Activated naive CD4-positive, alpha-beta T cell treated with anti-CD3 and anti-CD28 coated beads, Interleukin-2, amount 50 U/mL, for 72 hours (primary cell): ENCODE measurements at places on chromosomes 16 and 17. TPM values are rescaled to one million over a fixed set of nuclear protein-coding genes. Genes with fewer than 3 reads are reported as not detected.

The HOXB2 gene
- total RNA-seq: 21.7 TPM

The PRCD gene
- not detected for total RNA-seq

DNA sequence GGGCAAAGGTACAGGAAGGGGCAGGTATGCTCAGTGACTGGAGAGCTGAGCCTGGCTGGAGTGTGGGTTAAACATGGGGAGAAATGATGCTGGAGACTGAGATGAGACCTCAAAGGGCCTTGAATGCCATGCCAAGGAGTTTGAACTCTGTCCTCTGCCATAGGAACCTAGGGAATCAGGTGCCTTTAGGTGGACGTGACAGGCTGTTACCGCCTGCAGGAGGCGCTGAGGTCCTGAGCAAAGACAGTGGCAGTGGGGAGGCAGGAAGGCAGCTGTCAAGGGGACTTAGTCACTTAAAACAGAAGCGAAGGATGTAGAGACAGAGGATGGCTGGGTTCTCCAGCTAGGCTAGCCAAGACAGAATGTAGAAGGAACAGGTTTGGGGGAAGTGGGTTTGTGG lies 9.1 kb downstream of the PSMB3 start:
- peak; percentile 46 for DNase-seq

GRCh38 chr17:69346766-69347165 lies 19.8 kb upstream of the ABCA5 start:
- DNase-seq: no peak

The C17orf50 gene
- not detected for total RNA-seq

- no peak for DNase-seq
These were observed 214.1 kb downstream of the SEC14L1 start for GRCh38 chr17:77354670-77355455.

The OR4D1 gene
- 0.18 TPM for total RNA-seq

The SLC2A4 gene
- not detected for total RNA-seq

- peak; percentile 39 for DNase-seq
These were observed 19.2 kb upstream of the ABAT start for GRCh38 chr16:8655184-8655717.

The TMEM238L gene
- total RNA-seq: not detected

The SMTNL2 gene
- total RNA-seq: not detected

DNA sequence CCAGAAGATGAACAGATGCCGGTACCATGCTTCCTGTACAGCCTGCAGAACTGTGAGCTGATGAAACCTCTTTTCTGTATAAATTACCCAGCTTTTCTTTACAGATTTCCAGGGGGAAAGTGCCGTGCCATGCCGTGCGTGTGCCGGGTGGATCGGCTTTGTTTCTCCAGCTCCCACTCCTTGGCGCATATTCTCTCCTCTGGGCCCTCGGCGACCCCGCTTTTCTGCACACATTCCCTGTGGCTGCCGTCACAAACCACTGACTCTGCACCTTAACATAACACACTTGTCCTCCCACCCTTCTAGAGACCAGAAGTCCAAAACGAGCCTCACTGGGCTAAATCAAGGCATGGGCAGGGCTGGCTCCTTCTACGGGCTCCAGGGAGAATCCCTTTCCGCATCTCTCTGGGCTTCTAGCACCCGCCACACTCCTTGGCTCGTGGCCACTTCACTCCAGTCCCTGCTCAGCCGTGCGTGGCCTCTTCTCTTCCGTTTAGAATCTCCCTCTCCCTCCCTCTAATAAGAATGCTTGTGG lies 164.9 kb downstream of the C16orf95 start:
- no peak for DNase-seq

The LRRC46 gene
- 0.60 TPM for total RNA-seq

The CPNE7 gene
- total RNA-seq: 28.2 TPM

The HLF gene
- total RNA-seq: 1.8 TPM

GRCh38 chr16:57386381-57386951 lies 14.2 kb downstream of the CX3CL1 start:
- no peak for DNase-seq

The ALDOC gene
- 41.6 TPM for total RNA-seq

DNA sequence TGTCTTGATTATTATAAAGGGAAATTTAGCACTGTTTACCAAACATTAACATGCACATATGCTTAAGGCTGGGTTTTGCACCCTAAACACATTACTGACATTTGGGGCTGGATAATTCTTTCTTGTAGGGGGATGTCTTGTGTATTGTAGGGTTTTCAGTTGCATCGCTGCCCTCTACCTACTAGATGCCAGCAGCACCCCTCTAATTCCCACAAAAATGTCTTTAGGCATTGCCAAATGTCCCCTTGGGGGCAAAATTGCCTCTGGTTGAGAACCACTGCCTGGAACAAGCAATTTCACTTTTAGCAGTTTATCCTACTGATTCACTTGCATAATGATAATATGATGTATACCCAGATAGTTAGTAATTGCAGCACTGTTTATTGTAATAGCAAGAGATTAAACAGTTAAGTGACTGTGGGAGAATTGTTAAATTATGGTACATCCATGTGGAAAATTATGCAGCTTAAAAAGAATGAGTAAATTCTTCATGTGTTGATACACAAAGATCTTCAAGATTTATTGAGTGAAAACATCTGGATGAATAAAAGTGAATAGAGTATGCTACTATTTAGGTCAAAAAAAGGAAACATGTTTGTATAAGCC lies 18.4 kb downstream of the PRSS54 start:
- DNase-seq: no peak

The RRAD gene
- total RNA-seq: 3.8 TPM

The TLCD3B gene
- 14.1 TPM for total RNA-seq

The PRR35 gene
- not detected for total RNA-seq

The CA7 gene
- not detected for total RNA-seq

GRCh38 chr17:77437017-77437416 lies 296.2 kb downstream of the SEC14L1 start:
- DNase-seq: no peak

- DNase-seq: no peak
These were observed 38.7 kb upstream of the RHBDL3 start for GRCh38 chr17:32226886-32227285.
